ENCODE measurements at places on chromosomes 11 and 22.
A peak's percentile ranks its signal among the peaks of the same experiment; 100 is the strongest.

DNA sequence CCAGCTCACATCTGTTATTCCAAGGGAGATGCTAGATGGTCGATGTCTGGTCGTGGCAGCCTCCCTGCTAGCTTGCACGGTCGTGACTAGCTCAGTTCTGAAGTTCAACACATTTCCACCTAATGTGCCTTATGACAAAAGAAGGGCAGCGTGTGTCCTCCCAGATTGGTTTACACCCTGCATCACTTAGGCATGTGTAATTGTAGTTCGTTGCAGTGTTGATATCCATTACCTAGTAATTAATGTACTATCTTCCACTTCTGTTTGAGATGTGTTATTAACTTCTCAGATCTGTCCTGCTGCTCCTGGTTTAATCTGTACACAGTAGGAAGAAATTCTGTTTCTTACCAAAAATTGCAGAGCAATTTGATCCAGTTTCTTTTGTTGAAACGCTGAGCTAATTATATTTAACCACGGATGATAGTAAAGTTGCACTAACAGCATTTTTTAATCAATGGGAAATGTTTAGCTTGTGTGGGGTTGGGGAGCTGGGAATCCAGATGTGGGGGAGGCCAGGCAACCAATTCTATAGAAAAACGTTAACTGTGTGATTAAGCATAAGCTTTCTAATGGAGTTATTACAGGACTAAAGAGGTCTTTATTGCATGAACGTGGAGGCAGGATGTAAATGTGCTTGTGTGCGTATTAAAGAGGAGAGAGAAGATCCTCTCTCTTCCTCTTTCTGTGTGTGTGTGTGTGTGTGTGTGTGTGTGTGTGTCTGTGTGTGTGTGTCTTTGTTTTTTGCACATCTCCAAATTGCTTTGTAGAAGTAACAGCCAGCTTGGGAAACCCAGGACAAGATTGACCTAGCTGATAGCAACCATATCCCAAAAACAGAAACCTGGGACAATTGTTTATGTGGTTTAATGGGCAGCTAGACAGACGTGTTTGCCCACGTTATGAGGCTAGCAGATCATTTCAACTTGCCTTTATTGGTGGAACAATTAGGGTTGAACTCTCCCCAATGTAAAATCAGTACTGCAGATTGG lies 145.7 kb upstream of the TTC12 start:
- DNase-seq = no peak

DNA sequence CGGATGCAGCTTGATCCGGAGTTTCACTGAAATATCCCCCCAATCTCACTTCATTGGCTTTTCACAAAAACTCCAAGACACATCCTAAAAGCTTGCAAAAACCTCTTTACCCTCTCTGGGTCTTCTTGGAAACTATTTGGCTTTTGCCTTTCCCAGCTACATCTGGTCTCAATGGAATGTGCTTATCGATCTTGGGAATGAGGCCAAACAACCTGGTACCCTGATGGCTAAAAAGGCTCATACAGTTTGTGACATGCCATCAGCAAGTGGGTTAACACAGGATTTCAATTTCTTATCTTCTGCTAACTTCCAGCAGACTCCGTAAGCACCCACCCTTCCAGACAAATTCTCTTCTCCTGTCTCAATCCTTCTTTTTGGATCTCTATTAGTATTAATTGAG lies 45.9 kb upstream of the TEAD1 start:
- DNase-seq = no peak

- peak; percentile 78 for DNase-seq
These were observed 45.0 kb downstream of the OR4D9 start for GRCh38 chr11:59556115-59556916.

DNA sequence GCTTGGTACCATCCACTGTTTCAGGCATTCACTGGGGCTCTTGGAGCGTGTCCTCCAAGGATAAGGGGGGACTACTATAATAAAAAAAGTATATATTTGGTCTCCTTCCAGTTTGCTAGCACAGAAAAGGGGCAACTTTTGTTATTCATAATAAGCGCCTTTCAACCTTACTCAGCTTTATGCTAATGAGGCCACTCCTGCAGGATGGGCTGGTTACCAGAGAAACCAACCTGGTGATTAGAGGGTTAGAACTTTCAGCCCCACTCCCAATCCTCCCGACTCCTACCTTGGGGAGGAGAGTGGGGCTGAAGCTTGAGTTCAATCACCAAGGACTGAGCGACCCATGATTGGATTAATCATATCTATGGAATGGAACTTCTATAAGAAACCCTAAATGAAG lies 31.8 kb downstream of the PPFIBP2 start:
- no peak for DNase-seq

DNA sequence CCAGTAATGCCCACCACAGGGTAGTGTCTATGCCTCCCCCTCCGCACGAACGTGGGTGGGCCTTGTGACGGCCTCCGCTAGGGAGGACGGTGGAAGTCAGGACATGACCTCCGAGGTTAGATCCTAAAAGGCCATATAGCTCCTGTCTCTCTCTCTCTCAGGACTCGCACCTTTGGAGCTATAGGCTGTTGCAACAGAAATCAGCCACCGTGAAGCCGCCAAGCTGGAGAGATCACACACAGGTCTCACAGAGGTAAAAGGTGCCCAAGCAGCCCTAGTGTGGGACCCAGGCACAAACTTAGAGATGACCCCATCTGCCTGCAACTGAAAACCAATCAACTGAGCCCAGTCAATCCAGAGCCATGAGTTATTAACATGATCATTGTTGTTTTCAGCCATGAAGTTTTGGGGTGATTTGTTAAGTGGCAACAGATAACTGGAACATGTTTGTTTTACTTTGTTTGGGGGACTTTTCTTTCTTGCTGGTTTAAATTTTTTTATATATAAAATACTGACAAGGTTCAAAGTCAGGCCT lies 7.4 kb upstream of the NAP1L4 start:
- DNase-seq = peak; percentile 42

DNA sequence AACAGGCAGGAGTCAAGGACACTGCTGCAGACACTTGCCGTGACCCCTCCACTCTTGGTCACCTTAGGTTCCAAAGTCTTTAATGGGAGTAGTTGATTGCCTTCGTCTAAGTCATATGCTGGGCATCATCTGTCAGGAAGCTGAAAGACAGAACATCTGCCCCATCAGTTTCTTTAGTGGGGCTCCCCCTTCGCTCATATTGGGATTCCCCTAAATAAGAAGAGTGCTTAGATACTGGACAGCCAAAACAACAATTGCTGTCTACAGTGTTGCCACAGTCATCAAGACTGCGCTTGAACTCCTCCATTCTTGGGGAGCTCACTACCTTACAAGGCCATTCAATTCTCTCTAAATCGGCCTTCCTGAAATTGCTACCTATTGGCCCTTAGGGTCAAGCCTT lies 58.5 kb downstream of the UBASH3B start:
- DNase-seq = no peak

DNA sequence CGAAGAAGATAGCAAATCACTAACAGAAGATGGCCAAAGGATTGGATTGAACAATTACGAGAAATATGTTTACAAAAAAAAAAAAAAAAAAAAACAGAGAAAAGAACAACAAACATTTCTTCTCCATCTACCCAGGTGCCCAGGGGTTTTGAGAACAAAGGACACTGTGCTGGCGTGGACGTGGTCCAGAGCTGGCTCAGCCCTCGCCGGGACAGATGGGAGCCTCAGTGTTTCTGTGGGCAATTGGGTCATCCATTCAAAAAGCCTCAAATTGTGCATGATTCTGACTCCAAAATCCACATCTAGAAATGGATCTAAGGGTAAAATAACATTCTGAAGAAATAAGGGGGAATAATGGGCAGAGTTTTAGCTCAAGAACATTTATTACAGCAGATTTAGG lies 63.1 kb downstream of the DHCR7 start:
- DNase-seq = no peak

- no peak for DNase-seq
These were observed 7.1 kb downstream of the DCPS start for GRCh38 chr11:126310992-126311310.

DNA sequence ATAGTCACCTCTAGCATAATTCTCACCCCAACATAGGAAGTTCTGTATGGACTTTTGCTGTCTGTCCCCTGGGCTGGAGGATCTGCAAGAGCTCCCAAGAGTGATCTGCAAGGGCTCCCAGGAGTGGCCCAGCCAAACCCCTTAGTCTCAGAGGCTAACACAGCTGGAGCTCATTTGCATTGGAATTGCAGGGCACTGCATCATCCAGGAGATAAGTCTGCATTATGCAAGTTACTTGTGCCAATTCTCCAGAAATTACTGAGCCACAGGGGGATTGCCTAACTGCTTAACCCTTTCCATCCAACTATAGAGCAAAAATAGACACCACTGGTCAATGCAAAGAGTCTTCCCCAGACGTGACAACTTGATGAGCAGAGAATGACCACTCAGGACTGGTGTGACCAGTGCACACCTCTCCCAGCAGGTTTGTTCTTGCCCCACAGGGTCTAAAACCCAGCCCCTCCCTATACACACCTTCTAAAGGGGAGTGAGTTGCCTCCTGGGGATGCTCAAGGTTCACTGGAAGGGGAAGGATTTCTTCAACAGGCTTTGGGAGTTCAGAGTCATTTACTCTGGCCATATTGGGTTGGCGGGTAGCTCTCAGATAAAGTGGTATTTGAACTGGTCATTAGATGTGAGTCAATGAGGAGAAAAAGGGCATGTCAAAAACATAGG lies 38.4 kb downstream of the POU2AF3 start:
- DNase-seq = no peak

DNA sequence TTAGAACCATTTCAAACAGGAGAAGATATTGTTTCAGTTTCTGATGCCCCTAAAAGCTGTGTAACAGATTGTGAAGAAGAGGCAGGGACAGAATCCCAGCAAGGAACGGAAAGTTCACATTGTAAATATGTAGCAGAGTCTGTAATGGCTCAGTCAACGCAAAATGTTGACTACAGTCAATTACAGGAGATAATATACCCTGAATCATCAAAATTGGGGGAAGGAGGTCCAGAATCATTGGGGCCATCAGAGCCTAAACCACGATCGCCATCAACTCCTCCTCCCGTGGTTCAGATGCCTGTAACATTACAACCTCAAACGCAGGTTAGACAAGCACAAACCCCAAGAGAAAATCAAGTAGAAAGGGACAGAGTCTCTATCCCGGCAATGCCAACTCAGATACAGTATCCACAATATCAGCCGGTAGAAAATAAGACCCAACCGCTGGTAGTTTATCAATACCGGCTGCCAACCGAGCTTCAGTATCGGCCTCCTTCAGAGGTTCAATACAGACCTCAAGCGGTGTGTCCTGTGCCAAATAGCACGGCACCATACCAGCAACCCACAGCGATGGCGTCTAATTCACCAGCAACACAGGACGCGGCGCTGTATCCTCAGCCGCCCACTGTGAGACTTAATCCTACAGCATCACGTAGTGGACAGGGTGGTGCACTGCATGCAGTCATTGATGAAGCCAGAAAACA lies 40.8 kb downstream of the IGLL1 start:
- DNase-seq = peak; percentile 89

DNA sequence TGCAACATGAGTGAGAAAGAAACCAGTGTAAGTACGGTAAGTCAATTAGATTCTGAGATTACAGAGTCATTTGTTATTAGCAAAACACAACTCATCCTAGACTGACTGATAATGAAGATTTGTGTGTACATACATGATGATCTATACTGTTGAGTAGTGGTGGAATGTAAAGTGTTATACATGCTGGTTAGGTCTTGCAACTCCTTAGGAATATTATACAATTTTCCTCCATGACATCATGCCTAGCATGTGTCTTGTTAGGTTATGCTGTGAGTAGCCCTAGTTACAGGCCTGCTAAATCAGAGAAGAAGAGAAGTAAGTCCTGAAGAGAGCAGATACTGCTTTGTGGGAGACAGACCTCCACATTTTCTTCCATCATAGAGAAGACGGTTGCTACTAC lies 880.6 kb downstream of the LUZP2 start:
- DNase-seq = no peak

- no peak for DNase-seq
These were observed 8.4 kb upstream of the MMP20 start for GRCh38 chr11:102633385-102634026.

DNA sequence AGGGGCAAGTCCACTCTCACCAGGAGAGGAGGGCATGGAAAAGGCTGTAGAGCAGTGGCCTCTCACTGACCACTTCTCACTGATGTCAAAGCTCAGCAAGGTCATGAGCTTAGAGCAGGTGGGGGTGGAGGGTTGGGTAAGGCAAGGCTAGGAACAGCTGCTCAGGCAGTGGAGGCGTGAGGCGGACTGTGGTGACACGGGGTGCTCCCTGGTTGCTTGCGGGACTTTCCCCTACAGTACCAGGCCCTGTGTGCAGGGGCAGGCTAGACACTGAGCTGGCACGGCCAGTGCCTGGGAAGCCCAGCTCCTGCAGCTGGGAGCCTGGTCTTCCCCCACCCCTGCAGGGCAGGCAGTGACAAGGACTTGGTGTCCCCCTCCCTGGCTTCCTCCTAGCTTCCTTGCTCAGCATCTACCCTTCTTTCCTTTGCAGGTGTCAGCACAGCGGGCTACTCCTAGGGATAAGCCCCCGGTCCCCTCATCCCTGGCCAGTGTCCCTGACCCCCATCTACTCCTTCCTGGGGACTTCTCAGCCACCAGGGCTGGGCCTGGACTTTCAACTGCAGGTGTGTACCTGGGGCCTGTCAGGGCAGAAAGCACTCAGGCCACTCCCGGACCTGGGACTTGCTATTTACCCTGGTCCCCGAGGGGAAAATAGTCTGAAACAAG lies 45.6 kb downstream of the PISD start:
- no peak for DNase-seq

GRCh38 chr11:33721426-33721825 lies 14.8 kb downstream of the CD59 start:
- DNase-seq = no peak

- DNase-seq = no peak
These were observed 859 bp downstream of the RPS6KB2 start for GRCh38 chr11:67429038-67429668.

- DNase-seq = no peak
These were observed 555.2 kb downstream of the SOX6 start for GRCh38 chr11:15801126-15801525.

- no peak for DNase-seq
These were observed 38.2 kb downstream of the SHISA8 start for GRCh38 chr22:41876675-41877074.

DNA sequence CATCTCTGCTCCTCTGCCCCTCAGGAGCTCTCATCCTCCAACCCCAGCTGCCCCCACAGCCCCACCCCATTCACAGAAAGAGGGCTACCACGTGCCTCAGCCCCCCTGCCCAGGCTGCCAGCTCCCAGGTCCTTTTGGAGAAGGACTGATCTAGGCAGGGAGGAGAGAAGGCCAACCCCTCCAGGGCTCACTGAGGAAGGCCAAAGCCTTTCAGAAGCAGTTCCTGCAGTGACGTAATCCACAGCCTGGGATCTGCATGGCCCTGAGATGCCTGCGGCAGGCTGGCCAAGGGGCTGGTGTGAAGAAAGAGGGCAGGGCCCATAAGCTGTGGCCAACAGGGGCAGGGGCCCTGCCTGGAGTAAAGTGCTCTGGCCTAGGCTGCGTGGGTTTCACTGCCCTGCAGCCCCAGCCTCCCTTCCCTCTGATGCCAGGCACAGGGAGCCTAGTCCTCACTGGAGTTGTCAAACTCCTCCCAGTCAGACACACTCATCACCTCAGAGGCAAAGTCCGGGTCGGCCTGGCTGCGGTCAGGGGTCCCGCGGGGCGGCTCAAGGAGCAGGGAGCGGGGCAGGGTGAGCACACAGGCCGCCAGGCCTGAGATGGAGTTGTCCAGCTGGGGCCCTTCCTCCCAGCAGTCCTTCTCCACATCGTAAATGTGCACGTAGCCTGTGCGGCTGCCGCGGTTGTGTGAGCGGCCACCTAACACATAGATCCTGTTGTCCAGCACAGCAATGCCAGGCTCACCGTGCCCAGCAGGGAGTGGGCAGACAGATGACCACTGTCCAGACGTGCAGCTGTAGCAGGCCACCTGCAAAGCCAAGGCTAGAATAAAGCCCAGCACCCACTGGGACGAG lies 4.2 kb upstream of the SCARF2 start:
- DNase-seq = no peak
